ENCODE measurements at places on chromosomes 3 and 15.

- no peak for DNase-seq
Measured at GRCh38 chr3:127082066-127082465, 99.2 kb downstream of the PLXNA1 start.

- DNase-seq: no peak
Measured at GRCh38 chr3:131082871-131083863, 56.5 kb downstream of the NEK11 start.

DNA sequence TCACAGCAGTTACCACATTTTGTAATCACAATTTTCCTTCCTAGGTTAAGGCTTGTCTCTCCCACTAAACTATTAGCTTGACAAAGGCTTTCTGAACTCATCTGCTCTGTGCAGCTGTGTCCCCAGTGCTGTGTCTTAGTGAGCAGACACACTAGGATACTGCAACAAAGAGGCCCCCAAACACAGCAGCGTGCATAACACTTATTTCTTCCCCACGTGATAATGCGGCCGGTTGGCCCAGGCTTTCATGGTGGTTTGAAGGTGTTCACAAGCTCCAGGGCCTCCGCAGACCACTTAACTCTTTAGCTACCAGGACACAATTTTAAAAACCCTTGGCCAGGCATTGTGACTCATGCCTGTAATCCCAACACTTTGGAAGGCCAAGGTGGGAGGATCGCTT lies 2.2 kb upstream of the HDAC11 start:
- DNase-seq: no peak

GRCh38 chr15:25062551-25063430 lies 108.0 kb downstream of the SNRPN start:
- DNase-seq: no peak

DNA sequence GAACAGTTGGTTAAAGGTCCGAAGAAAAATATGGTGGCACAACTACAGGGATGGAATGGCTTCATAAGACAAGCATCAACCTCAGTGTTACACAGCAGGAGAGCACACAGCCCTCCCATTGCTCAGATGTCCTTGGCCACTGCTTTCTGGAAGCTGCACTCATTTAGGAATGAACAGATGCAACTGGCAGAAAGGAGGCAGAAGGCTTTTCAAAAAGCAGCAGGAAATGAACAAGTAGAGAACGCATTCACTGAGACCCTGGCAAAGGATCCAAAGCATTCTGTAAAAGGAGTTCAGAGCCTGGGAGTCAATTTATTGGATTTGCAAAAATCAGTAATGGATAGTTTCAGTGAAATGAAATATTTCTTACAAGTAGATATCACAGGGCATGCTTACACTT lies 101.1 kb downstream of the PDZRN3 start:
- no peak for DNase-seq

DNA sequence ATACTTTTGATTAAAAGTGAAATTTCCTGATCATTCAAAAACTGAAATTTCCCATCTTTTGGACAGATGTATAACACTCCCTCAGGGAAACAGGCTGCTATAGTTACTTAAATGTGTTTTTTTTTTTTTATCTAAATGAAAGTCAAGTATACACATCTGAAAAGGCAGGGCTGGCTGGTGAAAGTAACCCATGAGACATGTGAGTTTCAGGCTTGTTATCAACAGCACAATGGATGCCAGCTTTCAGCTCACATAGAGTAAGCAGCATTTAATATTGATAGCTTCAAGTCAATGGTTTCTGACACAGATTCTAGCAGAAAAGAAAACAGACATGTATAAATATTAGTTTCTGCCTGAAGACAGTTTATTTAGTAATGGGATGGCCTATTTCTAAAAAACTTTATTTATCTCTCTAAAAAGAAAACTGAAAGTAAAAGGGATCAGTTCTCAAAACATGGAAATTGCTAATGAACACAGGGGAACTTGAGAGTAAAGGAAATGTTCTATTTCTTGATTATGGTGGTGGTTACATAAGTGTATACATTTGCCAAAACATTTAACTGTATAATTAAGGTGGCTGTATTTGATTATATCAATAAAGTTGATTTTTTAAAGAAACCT lies 89.7 kb upstream of the CMC1 start:
- DNase-seq: no peak
